SJSA1 (cell line): ENCODE measurements at places on chromosomes 7 and 10.

GRCh38 chr10:28331841-28332240 lies 29.0 kb upstream of the MPP7 start:
- no peak for DNase-seq

DNA sequence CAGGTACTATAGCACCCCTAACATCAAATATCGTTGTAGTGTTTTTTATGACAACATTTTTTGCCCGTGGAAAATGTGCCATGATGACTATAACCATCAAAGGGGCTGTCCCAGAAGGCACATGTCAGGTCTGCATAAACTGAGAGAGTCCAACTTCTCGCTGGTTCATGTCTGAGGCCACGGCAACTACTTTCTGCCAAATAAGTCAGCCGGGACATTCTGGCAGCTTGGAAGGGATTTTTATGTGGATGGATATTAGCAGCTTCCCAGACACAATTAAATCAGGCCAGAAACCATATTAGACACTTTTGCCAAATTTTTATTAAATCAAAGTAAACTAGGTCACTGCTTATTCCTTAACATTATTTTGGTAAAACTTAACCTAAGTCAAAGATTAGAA lies 477.4 kb upstream of the FZD8 start:
- no peak for DNase-seq

- no peak for DNase-seq
Observed at GRCh38 chr7:76304888-76305375, 2.5 kb downstream of the HSPB1 start.

- no peak for DNase-seq
Observed at GRCh38 chr7:72781161-72781560, 46.8 kb downstream of the TYW1B start.

- DNase-seq: no peak
Observed at GRCh38 chr7:103076764-103077163, 1.8 kb downstream of the ARMC10 start.

DNA sequence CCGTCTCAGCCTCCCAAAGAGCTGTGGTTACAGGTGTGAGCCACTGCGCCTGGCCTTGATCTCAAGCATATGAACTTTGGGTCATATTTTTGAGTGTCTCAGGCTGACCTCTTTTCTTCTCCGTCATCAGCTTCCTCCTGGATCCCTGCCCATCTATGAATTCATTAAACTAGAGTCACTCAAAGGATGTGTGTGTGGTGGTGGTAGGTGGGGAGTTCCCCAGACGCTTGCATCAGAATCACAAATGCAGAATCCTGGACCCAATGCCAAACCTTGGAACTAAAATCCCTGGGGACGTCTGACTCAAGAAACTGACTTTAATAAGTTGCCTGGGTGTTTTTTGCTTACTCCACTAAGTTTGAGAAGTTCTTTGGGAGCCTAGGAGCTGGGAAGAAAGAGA lies 6.7 kb upstream of the CREB5 start:
- DNase-seq: no peak

GRCh38 chr7:99833289-99833877 lies 5.6 kb downstream of the CYP3A43 start:
- no peak for DNase-seq

DNA sequence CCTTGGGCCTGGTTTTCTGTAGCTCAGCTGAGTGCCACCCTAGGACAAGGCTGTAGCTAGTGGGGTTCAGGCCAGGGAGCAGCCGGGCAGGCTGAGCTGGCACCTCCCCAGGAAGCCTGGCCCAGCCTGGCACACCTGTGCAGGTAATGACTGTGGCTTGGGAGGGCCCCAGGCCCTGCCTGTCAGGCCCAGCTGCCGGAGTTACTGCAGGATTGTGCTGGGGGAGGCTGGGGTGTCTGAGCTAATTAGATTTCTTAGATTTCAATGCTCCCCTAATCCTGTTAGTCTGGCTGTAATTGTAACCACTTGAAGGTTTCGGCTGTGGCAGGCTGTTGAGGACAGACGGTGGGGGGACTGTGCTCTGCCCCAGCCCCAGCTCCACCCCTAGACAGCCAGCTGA lies 6.0 kb downstream of the ZMIZ1 start:
- no peak for DNase-seq

- no peak for DNase-seq
Observed at GRCh38 chr7:45646996-45647825, 73.0 kb downstream of the ADCY1 start.

DNA sequence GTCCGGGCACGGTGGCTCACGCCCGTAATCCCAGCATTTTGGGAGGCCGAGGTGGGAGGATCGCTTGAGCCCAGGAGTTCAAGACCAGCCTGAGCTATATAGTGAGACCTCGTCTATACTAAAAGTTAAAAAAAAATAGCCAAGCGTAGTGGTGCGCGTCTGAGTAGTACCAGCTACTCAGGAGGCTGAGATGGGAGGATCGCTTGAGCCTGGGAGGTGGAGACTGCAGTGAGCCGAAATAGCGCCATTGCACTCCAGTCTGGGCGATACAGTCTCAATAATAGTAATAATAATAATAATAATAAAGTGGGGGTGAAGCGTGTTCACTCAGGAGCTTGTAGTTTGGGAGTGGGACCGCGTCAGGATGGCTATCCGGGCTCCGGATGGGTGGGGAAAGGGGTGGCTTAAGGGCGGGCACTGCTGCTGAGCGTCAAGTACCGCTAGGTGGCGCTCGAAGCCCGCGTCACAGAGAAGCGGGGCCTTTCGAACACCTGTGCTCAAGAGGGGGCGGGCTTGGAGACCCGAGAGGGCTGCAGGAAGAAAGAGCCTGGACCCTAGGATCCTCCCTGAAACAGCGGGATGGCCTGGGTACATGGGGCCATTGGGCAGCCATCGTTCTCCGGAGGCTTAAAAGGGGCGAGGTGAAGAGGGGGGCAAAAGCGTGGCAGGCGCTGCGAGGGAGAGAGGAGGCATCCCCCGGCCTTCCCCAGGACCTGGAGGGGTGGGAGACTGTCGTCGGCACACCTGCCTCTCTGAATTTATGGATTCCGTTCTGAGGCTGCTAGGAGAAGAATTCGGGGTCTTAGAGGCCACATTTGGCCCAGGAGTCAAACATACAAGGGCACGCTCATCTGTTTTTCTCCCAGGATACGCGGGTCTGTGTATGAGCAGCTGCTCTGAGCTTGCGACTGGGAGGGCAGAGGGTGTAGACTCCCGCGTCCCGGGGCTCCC lies 14.5 kb downstream of the LBX1 start:
- DNase-seq: peak; percentile 47

DNA sequence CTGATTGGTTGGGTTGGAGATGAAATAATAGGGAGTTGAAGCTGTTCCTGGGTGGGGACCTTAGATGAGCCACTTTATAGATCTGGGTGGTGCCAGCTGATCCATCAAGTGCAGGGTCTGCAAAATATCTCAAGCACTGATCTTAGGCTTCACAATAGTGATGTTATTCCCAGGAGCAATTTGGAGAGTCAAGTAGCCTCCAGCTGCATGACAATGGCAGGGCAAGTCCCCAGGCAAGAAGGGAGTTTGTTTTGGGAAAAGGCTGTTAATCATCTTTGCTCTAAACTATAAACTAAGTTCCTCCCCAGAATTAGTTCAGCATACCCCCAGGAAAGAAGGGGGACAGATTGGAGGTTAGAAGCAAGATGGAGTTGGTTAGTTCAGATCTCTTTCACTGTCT lies 47.7 kb upstream of the WAPL start:
- no peak for DNase-seq

GRCh38 chr7:70674571-70675010 lies 457.4 kb upstream of the GALNT17 start:
- no peak for DNase-seq

GRCh38 chr10:96878057-96878456 lies 46.0 kb downstream of the LCOR start:
- no peak for DNase-seq

DNA sequence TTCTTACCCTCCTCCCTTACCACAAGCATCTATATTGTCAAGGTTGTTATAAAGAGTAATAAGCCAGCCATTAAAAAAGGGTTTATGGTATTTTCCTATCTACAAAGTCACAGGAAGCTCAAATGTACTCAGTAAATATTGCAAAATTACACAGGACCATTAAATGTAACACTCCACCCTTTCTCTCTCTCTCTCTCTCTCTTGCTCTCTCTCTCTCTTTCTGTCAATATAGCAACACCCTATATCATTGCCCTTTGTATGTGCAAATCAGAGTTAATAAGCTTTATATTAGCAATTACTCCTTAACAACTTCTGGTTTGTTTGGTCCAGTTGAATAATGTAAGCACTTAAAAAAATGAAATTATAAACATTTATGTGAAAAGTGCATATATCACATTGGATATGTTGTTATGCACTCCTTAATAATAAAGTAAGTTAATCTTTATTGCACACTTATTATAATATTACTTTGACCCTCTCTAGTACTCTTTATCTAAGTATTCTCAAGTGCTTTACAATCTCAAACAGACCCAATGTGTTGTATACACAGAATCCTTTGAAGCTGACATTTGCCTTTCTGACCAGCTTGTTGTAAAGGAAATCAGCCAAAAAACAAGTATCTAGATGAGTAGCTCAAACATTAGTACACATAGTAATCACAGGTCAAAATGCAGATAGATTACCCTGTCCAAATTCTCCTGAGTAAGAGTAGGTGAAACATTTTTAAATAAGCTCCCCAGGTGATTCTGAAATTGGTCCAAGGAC lies 93.2 kb downstream of the CFTR start:
- DNase-seq: no peak

GRCh38 chr10:36118314-36118713 lies 476.2 kb upstream of the FZD8 start:
- DNase-seq: no peak

DNA sequence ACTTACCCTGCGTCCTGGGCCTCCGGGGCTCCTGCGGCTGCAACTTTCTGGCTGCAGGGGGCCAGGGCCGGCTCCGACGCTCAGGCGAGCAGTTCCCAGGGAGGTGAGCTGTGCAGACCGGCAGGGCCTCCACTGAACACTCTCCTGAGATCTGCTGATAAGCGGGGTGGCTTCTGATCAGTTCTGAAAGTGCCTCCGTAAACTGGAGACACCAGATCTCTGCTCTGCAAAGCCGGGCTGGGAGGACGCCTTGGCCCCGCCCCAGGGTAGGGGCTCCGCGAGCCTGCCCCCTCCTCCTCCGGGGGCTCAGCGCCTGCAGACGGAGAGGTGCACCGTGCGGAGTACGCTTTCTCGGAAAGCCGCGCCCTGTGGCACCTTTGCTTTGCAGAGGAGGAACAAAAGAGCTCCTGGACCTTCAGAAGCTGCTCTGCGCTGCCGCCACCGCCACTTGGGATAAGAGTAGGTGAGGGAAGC lies 141.3 kb upstream of the VKORC1L1 start:
- no peak for DNase-seq

DNA sequence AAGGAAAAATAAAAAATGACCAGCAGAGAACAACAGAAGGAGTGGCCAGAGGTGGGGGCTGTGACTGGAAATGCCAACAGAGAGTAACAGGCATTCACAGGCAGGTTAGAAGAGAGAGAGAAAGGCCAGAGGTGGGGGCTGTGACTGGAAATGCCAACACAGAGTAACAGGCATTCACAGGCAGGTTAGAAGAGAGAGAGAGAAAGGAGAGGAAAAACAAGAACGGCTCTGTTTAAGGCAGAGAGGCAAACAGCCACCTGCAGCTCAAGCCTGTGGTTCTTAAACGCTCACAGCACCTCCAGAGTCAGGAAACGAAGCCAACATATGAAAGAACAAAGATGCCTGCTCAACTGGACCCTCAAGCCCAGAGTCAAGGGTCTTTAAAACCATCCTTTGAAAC lies 39.5 kb upstream of the DGKI start:
- no peak for DNase-seq

- no peak for DNase-seq
Observed at GRCh38 chr10:76946270-76946669, 691.3 kb downstream of the KCNMA1 start.

DNA sequence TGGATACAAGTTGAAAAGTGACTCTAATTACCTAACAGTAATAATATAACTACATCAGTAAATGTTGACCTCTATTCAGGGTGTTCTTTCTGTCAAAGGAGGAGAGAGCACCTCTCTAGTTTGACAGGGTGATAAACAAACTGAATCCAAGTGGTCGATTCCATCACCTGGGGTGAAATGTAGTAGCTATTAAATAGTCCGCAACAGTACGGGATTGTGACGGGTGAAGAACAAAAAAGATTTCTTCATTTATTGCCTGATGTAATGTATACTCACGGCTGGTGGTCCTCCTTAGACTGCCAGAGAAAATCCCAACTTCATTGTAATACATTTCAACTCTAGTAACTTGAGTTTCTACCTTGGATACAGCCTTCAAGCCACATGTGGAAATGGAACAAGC lies 292.5 kb upstream of the CELF2 start:
- DNase-seq: no peak

DNA sequence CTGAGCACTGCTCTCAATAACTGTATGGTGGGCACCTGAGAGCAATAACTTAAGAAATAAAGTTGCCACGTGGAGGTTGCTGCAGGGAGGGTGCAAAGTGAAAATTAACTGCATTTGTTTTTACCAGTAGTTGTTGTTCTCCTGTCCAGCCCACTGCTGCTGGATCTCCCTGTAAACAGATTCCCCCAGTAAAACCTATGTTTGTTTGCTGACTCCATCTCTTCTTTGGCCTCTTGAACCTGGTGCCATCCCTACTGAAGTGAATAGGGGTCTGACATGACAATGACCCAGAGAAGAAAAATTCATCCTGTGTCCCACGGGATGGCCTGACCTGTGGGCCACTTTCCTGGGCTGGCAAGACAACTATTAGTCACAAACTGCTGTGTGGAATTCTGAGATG lies 1.7 kb downstream of the MBL2 start:
- DNase-seq: no peak

- DNase-seq: peak; percentile 94
Observed at GRCh38 chr10:77844713-77845445, 81.7 kb downstream of the DLG5 start.

- DNase-seq: no peak
Observed at GRCh38 chr7:83547526-83547925, 101.4 kb downstream of the SEMA3E start.

DNA sequence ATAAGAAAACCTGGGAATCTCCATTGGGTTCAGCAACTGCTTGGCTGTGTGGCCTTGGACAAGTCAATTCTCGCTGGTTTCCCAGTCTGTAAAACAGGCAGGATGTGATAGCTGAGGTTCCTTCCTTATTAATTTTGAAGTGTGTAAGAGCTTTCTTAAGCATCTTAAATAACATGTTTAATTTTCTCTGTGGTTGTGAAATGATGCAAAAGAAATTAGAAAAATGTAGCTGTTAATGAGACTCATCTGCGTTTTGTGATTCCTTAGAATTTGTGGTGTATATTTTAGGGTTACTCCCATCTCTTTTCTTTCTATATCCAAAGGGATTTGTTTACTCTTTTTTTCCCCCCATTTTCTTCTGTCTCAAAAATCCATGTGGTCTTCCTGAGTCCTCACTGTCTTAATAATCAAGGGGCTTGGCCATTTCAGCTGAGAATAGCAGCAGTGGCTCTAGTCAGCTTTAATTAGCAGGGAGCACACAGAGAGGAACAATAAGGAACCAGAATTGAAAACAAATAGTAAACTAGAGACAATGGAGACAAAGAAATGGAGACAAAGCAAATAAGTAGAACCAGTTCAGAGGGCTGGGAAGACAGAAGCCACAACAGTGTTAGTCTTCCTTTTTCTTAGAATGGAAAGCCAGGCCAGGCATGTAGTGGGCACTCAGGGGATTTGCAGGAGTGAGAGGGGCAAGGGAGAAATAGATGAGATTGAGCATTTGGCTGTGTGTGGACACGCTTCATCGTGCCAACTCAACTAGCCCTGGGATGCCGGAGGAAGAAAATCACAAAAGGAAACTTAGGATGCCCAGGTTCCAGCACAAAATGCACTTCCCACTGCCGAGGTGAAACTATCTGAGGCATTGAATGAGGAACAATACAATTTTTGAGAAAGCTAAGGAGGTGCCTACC lies 93.9 kb downstream of the CHN2 start:
- DNase-seq: no peak
